GDM1 (cell line): ENCODE measurements at places on chromosomes 7 and 10.
A peak's percentile ranks its signal among the peaks of the same experiment; 100 is the strongest.

GRCh38 chr7:111763221-111763801, 201.0 kb upstream of the IMMP2L start:
- peak; percentile 10 for DNase-seq

GRCh38 chr10:72072639-72073038, 15.7 kb downstream of the SPOCK2 start:
- no peak for DNase-seq

- peak; percentile 14 for DNase-seq
These were observed 447.9 kb upstream of the PFKP start for GRCh38 chr10:2619472-2619871.

GRCh38 chr10:67662415-67662814, 33.6 kb downstream of the CTNNA3 start:
- DNase-seq, result no peak

GRCh38 chr7:74430961-74431466, 22.7 kb upstream of the GTF2IRD1 start:
- no peak for DNase-seq

DNA sequence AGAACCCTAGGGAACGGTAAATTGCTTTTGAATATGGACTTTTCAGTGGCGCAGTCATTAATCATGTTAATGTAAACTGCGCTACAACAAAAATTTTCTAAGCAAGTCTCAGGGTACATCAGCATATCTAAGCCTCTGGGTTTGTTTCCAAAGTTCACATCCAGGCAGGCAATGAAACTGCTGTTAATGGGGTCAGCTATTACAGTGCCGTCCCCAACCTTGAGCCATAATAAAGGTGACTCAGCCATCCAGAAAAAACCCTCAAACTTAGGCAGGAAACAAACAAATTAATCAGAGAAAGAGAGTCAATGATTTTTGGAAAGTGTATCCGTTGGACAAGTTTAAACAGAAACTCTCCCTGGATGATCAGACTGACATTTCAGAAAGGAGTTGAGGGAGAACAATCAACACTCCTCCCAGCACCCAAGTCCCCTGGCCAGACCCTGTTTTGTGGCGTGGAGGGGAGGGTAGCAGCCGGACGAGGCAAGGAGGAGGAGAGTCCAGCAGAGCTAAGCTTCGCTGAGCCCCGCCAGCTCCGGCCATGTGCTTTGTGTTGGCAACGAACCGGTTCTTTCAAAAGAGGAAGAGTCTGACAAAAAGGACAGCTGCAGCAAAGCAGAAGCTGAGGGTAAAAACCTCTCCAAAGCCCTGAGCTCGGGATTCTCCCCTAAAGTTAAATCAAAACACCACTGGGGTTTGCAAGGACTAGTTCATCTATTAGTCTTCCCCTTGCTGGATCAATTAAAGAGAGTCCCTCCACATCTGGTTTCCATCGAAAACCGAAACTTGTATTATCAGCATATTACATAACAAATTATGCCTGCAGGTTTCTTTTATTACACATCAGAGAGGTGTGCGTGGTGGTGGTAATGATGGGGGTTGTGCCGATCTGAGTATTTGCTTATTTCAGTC, 3.6 kb downstream of the FAM53B start:
- DNase-seq, result peak; percentile 24

GRCh38 chr10:61189912-61190311, 245.9 kb upstream of the RHOBTB1 start:
- DNase-seq, result no peak

DNA sequence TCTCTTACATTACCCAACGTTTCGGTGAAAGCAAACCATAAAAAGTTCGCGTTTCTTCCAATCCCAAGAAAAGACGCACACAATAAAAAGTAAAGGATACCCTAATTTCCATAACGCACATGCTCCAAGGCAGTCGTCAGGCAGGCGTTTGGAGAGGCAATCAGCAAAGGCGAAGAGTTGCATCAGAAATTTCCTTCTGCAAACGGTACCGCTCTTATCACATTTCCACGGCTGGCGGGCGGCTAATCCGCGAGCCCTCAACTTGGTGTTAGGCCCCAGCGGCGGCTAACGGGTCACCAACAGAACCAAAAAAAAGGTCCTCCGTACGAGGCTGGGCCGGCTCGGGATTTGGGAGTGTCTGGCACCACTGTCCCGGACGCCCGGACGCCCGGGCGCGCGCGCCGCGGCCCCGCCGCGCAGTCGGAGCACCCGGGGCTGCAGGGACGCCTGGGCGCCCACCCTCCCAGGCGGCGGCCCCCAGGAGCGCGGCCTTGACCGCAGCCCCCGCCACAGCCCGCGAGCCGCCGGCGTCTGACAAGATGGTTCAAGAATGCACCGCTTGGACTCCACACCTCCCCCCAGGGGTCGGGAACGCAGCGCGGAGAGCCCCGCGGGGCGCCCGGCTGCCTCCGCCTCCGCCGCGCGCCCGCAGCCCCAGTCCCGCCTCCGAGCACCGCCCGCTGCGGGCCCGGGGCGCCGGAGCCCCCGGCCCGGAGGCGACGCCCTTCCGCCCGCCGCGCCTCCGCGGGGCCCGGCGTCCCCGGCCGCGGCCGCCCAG, 9.8 kb upstream of the GRB10 start:
- no peak for DNase-seq

GRCh38 chr7:110698576-110698975, 392.4 kb upstream of the LRRN3 start:
- no peak for DNase-seq

- no peak for DNase-seq
These were observed 5.1 kb upstream of the PCGF5 start for GRCh38 chr10:91215384-91215783.

DNA sequence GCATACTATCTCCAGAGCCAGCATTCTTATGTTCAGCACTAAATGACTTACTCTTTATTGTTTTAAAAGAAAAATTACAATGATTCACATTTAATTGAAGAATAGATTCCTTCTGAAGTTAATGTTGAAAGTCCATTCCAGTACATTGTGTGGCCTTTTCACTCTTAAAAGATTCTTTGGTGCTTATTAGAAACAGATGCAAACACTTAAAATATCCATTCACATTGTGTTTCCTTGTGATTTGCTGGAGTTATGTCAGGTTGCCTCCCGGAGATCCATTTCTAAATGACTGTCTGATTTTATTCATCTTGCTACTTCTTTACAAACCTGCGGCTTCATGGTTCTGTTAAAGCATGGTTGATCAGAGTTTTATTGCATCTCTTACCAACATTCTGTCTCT, 152.8 kb downstream of the FOXP2 start:
- DNase-seq, result no peak

DNA sequence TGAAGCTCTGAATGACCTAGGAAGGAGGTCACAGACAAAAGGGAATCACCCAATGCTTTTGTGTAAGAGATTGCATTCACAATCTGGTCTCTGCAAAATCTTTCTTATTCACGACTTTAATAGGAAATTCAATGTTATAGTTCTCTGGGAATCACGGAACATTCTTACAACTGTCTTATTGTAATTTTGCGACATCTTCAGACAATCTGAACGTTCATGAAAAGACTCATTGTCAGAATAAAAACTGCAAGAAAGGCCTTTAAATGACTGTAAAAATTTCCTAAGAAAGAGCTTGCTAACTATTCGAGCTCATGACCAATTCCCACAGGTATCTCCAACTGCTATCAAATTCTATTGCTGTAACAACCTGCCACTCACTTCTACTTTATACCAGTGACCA, 130.7 kb downstream of the DGKI start:
- DNase-seq, result no peak

DNA sequence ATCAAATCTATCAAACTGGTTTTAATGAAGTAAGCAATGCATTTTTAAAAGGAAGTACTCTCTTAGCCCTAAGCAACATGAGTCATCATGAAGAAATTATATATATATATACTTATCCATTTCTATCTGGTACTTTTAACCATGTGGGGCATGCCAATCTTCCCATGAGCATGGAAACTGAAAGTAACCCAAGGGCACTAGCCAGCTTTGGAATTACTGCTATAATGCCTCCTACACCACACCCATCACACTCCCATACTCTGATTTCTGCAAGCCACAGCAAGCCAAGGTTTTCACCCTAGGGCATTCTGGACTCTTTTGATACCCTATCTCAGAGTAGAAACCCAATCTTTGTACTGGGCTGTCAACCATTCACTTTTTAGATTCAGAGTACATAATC, 204.6 kb downstream of the IMMP2L start:
- DNase-seq, result no peak

- DNase-seq, result no peak
These were observed 126.8 kb upstream of the GALNT17 start for GRCh38 chr7:71005109-71005508.

DNA sequence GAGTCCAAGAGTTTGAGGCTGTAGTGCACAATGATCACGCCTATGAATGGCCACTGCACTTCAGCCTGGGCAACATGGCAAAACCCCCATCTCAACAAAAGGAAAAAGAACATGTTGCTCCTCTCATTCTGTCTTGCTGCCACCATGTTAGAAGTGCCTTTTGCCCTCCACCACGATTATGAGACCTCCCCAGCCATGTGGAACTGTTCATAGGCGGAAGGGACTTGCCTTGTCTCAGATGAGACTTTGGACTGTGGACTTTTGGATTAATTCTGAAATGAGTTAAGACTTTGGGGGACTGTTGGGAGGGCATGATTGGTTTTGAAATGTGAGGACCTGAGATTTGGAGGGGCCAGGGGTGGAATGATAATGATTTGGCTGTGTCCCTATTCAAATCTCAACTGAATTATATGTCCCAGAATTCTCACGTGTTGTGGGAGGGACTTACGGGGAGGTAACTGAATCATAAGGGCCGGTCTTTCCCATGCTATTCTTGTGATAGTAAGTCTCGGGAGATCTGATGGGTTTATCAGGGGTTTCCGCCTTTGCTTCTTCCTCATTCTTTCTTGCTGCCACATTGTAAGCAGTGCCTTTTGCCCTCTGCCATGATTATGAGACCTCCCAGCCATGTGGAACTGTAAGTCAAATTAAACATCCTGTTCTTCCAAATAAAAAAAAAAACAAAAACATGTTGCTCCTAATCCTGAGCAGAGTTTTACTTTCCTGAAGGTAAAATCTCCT, 22.3 kb downstream of the DLG5 start:
- no peak for DNase-seq

DNA sequence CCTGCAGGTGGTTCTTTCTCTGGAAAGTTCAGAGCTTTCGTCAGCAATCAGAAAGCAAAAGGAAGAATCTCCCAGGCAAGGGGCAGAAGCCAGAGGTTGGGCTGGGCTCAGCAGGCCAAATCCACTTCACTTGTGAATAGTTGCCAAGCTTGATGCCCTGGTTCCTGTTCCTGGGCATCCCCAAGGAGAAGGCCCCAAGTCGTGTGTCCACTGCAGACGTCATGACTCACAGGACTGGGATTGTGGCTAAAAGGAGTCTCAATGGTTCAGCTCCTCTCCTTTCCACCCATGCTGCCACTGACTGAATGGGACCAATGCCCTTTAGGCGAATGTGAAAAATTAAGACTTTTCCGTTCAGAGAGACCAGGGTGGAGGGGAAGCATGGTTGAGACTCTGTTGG, 38.6 kb upstream of the TRIM8 start:
- no peak for DNase-seq

DNA sequence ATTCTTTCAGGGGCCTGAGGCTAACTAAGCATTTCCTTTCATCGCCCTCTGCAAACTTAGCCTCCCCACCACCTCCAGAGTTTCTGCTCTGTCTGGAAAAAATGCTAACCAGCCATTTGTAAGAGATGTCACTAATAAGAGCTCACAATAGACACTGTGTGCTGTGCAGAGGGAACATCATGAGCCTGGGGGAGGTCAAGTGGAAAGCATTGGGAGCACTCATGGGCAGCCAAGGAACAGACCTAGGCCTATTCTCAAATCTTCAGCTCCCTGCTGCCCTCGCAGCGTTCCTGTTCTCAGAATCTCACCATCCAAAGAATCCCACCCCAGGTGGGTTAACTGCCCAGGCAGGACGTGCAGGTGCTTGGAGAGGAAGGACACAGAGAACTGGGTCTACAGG, 27.1 kb upstream of the GPAM start:
- DNase-seq, result no peak

DNA sequence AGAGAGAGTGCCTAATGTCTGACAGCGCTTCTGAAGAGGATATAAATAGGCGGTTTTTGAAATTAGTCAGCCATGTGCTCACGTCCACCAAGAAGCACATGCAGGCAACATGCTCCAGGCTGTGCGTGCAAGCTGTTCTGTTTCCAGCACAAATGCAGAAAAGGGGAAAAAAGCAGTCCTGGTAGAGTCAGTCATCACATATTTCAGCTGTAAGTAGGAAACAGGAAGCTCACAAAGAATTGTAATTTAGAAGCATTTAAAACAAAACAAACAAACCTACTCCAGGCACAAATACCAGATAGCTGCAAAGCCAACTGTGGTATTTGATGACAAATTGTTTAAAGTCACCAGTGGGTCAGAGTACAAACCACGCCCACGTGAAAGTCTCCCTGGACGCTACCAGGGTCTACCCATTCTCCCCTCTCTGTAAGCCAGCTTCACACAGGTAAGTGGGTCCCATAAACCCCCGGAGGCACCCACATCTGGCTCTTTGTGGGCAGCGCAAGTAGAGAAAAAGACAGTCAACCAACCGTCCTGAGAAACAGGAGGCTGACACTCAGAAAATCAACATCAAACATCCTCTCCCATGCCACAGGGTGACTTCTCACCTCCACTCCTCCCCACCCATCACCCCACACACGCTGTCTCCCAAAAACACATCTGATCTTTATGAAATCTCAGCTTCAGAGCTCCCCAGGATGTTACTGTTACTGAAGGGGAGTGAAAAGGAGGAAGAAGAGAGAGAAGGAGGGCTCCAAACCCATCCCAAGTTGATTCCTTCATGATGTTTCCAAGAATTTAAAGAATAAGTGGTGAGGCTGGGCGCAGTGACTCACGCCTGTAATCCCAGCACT, 186.4 kb downstream of the FAM107B start:
- DNase-seq, result no peak

GRCh38 chr7:92904244-92905131, 68.1 kb upstream of the CDK6 start:
- peak; percentile 35 for DNase-seq

- no peak for DNase-seq
These were observed 27.1 kb upstream of the HABP2 start for GRCh38 chr10:113525713-113526112.

- DNase-seq, result no peak
These were observed 3.3 kb downstream of the WIPF3 start for GRCh38 chr7:29809533-29810155.

GRCh38 chr7:134078991-134079390, 48.1 kb upstream of the LRGUK start:
- no peak for DNase-seq

DNA sequence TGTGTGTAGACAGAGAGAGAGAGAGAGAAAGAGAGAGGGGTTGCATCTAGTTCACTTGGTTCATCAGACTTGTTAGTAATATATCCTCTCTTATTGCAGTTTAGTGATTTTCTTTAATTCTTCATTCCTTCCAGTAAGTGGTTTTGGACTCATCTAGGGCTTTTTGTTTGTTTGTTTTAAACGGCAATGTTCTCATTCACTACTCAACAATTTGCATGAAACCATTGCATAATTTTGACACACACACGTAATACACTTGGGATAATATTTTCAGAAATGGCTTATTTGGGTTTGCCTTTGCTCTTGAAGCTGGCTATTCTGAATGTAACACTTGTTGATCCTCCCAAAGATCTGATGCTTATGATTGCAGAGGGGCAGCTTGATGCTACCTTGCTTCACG, 16.4 kb upstream of the ZNF32 start:
- no peak for DNase-seq
